ENCODE measurements at places on chromosomes 4 and X.
A peak's percentile ranks its signal among the peaks of the same experiment; 100 is the strongest.

GRCh38 chr4:138110815-138111214 lies 131.3 kb downstream of the SLC7A11 start:
- DNase-seq: no peak

GRCh38 chr4:2931512-2932301 lies 31.5 kb downstream of the NOP14 start:
- no peak for DNase-seq

DNA sequence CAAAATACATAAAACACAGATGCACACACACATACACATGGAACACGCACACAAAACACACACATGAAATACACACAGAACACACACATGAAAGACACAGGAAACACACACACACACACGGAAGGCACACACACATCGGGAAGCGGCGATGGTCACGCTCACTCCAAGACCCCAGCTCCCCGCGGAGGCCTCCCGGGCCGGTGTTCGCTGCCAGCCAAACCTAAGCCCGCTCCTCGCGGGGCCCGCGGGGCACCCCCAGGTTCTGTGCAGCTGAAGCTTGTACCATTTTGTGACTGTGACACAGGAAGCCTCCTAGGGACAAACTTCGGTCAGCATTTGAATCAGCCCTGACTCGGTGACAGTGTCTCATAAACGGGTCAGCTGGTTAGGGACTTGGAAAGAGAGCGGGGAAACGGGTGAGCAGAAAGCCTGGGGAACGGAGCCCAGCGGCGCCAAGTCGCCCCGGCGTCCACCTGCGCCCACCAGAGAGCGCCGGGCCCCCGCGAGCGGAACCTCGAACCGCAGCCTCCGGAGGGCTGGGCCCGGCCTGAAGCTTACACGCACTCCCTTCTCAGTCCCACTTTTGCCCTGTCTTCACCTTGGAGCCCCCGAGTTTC lies 32.1 kb downstream of the F11 start:
- DNase-seq: no peak

DNA sequence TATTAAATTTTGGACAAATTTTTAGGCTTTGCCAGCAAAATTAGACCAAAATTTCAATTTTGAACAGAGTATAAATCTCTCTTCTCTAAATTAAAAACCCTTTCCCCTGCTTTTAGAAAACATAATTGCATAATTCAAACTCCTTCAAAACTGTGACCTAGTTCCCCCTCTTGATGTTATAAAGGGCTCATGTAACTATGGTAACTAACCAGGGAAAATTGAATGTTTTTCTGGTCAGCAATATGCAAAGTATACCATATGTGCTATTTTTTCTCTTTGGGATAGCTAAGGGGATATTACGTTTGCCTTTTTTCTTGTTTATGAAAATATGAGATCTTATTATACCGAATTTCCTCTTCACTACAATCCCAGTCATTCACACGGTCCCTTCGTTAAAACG lies 5.1 kb upstream of the ING2 start:
- no peak for DNase-seq

- DNase-seq: no peak
Measured at GRCh38 chrX:24423960-24424359, 41.1 kb upstream of the PDK3 start.

- DNase-seq: no peak
Measured at GRCh38 chrX:15663439-15663838, 1.2 kb downstream of the CLTRN start.

- no peak for DNase-seq
Measured at GRCh38 chr4:154732669-154733068, 11.1 kb upstream of the LRAT start.

GRCh38 chr4:42369489-42369888 lies 27.8 kb upstream of the SHISA3 start:
- DNase-seq: no peak

GRCh38 chrX:8988446-8988845 lies 45.5 kb downstream of the FAM9B start:
- no peak for DNase-seq

GRCh38 chr4:15605537-15605936 lies 49.6 kb downstream of the FBXL5 start:
- no peak for DNase-seq

GRCh38 chr4:147425019-147425418 lies 55.9 kb upstream of the EDNRA start:
- DNase-seq: no peak

DNA sequence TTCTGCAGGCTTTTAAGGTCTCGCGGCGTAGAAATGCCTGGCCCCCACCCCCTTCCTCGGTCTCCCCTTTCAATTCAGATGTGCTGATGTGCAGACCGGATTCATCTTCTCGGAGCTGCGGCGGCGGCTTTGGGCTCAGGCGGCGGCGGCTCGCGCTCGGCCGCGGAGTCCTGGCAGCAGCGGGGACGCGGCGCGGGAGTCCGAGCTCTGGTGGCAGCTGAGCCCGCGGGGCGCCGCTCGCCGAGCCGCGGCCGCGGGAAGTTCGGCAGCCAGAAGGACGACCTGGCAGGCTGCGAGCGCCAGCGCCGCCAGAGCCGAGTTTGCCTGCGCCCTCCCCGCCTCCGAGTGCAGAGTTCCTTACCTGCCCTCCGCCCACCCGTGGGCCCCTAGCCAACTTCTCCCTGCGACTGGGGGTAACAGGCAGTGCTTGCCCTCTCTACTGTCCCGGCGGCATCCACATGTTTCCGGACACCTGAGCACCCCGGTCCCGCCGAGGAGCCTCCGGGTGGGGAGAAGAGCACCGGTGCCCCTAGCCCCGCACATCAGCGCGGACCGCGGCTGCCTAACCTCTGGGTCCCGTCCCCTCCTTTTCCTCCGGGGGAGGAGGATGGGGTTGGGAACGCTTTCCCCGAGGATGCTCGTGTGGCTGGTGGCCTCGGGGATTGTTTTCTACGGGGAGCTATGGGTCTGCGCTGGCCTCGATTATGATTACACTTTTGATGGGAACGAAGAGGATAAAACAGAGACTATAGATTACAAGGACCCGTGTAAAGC lies 448 bp downstream of the TLL1 start:
- DNase-seq: no peak

GRCh38 chr4:81745050-81745449 lies 273.3 kb upstream of the RASGEF1B start:
- DNase-seq: no peak

- DNase-seq: no peak
Measured at GRCh38 chrX:150028692-150029091, 90.4 kb upstream of the EOLA2 start.

DNA sequence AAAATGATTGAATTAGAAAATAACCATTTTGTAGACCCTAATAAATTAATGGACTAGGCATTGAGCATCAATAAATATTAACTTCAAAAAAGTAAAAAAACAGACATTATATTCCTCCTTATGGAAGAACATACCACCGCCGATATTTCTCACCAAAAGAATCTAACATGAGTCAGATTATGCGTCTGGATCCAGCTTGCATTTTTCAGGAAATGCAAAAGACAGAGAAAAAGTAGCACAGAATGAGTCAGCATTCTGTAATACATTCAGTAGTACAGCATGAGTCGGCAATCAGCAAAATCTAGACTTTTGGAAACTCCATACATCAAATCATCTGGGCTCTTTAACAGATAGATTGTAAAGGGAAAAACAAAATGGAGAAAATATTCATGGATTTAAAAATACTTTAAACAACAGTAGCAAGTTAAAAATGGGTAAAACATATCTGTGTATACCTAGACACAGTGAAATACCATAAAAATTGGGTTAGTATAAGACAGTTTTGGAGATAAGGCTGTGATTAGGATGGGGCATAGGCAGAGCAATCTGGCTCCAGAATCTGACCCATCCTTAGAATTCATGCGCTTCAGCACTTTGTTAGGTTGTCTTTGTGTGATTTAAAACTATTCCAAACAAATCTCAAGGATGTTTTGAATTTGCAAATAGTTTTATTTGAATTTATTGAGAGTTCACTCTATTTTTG lies 633.0 kb upstream of the FAM241A start:
- DNase-seq: no peak

DNA sequence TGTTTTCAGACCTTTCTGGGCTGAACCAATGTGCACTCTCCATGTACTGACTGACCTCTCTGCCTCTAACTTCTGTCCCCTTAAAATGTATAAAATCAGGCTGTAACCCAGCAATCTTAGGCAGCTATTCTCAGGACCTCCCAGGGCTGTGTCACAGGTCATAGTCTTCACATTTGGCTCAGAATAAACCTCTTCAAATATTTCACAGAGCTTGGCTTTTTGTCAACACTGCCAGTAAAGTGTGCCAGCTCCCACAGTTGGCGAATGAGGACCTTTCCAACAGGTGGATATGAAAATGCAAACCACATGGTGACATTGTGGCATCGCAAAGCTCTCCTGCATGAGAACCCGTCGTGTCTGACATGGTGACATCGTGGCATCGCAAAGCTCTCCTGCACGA lies 76.4 kb downstream of the ACOX3 start:
- DNase-seq: no peak

GRCh38 chr4:10035130-10035529 lies 13.8 kb upstream of the SLC2A9 start:
- no peak for DNase-seq

DNA sequence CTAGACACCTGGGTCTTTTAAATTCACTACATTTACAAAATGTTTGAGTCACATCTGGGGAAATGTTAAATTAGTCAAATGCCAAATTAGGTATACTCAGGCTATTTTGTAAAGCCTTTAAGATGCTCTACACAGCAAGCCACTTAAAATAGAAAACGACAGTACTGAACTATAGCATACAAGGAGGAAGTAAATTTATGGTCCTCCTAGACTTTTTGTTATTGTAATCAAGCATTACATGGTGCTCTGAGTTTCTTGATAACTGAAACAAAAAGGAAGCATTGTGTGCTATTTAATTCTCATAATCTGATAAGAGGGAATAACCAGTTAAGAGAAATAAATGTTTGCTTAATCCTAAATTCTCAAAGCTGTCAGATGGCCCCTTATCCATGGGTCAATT lies 46.2 kb downstream of the SLC9A7 start:
- DNase-seq: no peak

DNA sequence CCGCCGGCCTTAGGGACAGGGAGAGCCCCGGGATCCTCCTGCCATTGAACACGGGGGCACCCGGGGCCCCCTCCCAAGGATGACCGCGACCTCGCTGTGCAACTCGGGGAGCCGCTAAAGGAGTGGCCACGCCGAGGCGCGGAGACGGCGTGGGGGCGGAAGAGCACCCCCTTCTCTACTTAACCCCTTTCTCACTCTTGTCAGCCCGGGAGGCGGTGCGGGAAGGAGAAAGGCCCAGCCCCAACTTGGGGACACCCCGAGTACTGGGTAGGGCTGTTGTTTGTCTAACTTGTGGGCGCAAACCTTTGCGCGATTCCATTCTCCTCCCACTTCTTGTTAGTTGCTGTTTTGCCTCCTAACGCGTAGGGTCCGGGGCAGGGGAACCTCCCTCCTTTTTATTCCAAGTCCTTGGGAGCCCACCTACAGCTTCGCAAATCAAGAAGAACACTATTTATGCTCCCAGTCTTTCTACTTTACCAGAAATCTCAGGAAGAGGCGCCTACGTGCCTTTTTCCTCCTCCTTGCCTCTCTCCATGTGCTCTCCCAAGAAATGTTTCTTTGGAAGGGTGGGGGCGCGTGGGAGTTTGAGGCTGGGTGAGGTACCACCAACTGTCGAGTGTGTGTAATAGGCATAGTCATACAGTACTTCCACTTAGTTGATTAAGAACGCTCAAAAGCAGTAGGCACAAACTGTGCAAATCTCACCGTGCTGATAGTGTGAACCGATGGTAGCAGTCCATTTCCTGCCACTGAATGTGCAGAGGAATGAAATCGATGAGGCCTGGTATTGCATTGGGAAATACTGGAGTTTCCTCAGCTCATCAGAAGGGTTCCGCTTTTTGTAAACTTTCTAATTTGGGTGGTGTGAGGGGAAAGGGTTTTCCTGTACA lies 813 bp downstream of the DIAPH2 start:
- DNase-seq: peak; percentile 17

- no peak for DNase-seq
Measured at GRCh38 chr4:183190900-183191527, 92.0 kb downstream of the WWC2 start.

DNA sequence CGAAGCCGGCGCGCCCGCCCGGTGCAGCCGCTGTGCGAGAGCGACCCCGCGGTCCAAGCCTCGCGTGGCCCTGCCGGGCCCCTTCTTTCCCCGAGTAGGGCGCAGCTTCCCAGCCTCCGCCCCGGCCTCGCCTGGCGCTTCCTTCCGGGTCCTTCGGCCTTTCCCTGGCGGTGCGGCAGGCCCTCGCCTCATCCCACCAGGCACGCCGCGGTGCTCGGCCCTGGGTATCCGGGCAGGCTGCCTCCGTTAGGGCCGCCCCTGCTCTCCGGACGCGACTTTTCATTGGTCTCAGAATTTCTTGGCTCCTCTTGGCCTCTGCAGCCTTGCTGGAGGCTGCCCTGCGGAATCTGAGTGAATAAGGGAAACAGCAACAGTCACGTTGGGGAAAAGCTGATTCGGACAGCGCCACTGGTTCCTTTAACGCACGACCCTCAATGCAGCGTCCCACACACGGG lies 429 bp downstream of the UVSSA start:
- DNase-seq: peak; percentile 23

- DNase-seq: no peak
Measured at GRCh38 chr4:48602763-48603162, 112.7 kb downstream of the ZAR1 start.

GRCh38 chr4:107757283-107757682 lies 37.2 kb upstream of the PAPSS1 start:
- DNase-seq: no peak

DNA sequence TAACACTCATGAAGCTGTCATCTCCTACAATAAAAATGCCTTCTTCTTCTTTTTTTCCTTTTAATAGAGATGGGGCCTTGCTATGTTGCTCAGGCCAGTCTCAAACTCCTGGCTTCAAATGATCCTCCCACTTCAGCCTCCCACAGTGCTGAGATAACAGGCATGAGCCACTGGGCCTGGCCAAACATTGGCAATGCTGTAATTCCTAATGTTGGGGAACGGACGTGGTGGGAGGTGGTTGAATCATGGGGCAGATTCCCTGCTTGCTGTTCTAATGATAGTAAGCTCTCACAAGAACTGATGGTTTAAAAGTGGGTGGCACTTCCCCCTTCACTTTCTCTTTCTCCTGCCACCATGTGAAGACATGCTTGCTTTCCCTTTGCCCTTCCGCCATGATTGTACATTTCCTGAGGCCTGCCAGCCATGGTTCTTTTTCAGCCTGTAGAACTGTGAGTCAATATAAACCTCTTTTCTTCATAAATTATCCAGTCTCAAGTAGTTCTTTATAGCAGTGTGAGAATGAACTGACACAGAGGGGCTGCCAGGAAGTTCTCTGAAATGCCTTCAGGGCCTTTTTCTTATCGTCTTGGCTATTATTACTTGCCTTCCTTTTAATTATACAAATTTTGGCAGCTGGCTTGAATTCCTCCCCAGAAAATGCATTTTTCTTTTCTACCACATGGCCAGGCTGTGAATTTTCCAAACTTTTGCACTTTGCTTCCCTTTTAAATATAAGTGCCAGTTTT lies 93.0 kb downstream of the CENPC start:
- no peak for DNase-seq
